Panc1 (cell line): ENCODE measurements at places on chromosomes 16 and 17. TPM values are rescaled to one million over a fixed set of nuclear protein-coding genes. Genes with fewer than 3 reads are reported as not detected.

GRCh38 chr16:29710227-29711219, 31.5 kb downstream of the QPRT start:
- DNase-seq, result peak; percentile 38

- peak; percentile 24 for DNase-seq
Observed at GRCh38 chr16:3819746-3820724, 60.5 kb downstream of the CREBBP start.

GRCh38 chr16:75789237-75789636, 62.9 kb upstream of the CPHXL start:
- DNase-seq, result peak; percentile 30

- peak; percentile 32 for DNase-seq
Observed at GRCh38 chr17:16304830-16305229, 48.4 kb downstream of the CENPV start.

Gene CACNG4
- 40.3 TPM for total RNA-seq

- DNase-seq, result no peak
Observed at GRCh38 chr17:43545383-43545632, 832 bp downstream of the ETV4 start.
